NCI-H2081 (cell line): ENCODE measurements at places on chromosomes 4 and X.
A peak's percentile ranks its signal among the peaks of the same experiment; 100 is the strongest.

- no peak for DNase-seq
These were observed 6.7 kb downstream of the NLGN3 start for GRCh38 chrX:71151366-71151765.

DNA sequence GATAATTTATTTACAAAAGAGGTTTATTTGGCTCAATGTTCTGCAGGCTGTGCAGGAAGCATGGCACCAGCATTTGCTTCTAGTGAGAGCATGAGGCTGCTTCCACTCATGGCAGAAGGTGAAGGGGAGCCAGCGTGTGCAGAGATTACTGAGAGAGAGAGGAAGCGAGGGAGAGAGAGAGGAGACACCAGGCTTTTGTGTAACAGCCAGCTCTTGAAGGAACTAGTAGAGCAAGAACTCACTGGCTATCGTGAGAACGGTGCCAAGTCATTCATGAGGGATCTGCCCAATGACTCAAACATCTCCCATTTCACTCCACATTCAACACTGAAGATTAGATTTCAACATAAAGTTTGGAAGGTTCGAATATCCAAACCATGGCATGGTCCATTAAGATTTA, 12.7 kb downstream of the GUCY1A1 start:
- DNase-seq: no peak

GRCh38 chrX:149937871-149938426, 342 bp downstream of the EOLA2 start:
- DNase-seq: no peak

- no peak for DNase-seq
These were observed 929.1 kb downstream of the STIM2 start for GRCh38 chr4:27789773-27790172.

GRCh38 chrX:17030092-17030491, 83.6 kb downstream of the REPS2 start:
- DNase-seq: peak; percentile 10

GRCh38 chr4:19880206-19880605, 371.5 kb upstream of the SLIT2 start:
- no peak for DNase-seq

- peak; percentile 64 for DNase-seq
These were observed 448 bp upstream of the TBC1D8B start for GRCh38 chrX:106802063-106802387.

DNA sequence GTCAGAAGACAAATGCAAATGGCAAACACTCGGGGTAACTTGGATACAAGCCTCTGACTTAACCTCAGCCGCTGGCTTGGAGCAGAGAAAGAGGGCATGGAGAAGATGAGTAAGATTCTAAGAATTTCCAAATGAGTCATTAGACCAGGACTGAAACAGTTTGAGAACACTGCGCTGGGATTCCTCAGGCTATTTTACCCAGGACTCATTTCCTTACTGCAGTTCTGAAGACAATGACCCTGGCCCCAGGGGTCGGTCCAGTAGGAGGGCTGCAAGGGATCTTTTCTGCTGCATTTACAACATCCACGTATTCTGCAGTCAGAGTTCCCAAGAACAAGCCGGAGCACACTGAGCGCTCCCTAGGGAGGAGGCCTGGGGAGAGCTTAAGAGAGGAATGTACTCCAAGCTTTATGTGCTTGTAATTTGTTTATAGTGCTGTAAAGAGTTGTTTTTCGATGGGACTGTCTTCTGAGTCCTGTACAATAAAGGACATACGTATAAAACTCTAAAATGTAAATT, 27.3 kb upstream of the SORBS2 start:
- no peak for DNase-seq

DNA sequence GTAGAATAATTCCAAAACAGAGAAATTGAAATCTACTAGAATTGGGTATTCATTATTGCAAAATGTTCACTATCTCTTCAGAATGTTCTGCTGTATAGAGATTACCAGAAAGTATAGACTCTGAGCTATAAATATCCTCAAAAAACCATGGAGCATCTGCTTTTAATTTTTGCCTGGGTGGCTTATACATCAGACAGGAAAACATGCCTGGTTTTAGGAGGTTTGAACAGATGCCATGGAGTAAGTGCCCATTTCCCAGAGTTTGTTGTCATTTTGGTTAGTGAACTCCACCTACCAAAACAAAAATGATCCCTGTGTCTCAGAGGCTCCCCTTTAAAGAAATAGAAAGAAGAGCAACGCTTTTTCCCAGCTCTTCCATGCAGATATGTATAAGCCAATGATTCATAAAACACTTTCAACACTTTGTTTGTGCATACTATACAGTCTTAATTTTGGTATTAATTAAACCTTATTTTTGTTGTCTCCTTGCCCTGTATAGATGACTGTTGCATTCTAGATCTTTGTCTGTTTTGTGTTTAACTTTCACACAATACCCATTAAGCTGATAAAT, 68.7 kb downstream of the MEPE start:
- DNase-seq: no peak

DNA sequence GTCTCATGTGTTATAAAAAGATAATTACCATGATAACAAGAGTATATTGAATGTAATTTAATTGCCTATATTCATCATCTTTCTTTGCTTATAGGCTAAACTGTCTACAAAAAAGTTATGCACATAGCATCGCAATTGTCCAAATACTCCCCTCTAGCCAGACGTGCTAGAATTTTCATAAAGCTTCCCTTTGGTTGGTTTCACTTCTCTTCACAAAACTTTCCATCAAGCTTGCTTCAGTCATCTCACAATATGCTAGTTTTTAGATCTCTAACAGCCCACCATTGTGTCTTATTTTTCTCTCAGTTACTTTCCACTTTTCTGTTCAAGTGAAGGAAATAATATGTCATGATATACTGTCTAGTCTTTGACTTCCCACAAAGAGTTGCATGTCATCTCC, 448.3 kb upstream of the SPANXN1 start:
- no peak for DNase-seq

- DNase-seq: no peak
These were observed 82.9 kb upstream of the MED14 start for GRCh38 chrX:40818236-40818635.

- DNase-seq: no peak
These were observed 49.5 kb upstream of the ATP6AP2 start for GRCh38 chrX:40531056-40531826.

GRCh38 chrX:11867610-11868345, 109.7 kb downstream of the MSL3 start:
- DNase-seq: no peak

- DNase-seq: no peak
These were observed 176.8 kb downstream of the SCFD2 start for GRCh38 chr4:53189011-53189410.

DNA sequence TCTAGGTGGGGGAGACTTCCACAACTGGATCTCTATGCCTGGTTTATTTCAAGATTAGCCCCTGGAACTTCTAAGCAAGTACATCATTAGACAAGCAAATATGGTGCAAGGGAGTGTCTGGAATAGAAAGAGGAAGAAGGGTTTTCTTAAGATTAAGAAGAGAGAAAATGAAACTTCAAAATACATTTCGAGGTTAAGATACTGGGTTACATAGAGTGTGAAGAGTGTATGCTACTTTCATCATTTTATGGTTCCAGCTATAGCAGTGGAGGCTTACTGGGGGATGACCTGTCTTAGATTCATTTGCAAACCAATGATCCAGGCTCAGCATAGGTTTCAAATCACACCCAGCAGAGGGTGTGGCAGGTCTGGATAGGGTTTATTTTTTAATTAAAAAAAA, 144.4 kb upstream of the GATB start:
- no peak for DNase-seq

- no peak for DNase-seq
These were observed 365.0 kb downstream of the GPM6A start for GRCh38 chr4:175447016-175447415.

DNA sequence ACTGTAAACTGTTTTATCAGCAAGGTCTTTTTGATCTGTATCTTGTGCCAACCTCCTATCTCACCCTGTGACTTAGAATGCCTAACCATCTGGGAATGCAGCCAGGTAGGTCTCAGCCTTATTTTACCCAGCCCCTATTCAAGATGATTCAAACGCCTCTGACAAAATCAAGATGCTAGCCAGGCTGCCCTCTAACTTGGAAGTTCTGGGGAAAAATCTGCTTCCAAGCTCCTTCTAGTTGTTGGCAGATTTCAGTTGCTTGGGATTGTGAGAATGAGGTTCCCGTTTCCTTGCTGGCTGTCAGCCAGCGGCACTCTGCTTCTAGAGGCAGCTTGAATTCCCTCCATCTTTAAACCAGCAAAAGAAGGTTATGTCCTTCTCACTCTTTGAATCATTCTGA, 34.7 kb downstream of the LUZP4 start:
- no peak for DNase-seq

DNA sequence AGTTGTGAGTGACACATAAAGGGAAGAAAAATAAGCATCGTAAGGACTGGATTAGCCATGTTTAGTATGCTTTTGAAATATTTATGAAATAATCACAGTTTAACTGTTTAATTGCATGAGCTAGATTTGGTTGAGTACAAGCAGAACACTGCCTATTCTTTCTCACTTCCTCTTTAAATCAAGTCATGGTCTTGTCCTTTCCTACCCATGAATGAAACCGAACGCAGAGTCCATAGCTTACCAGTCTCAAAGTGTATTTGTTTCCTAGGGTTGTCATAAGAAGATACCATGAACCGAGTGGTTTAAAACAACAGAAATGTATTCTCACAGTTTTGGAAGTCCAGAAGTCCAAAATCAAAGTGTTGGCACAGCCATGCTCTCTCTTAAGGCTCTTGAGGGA, 684.0 kb upstream of the MAGEB2 start:
- no peak for DNase-seq

- no peak for DNase-seq
These were observed 3.7 kb downstream of the GPRIN3 start for GRCh38 chr4:89303814-89304388.

DNA sequence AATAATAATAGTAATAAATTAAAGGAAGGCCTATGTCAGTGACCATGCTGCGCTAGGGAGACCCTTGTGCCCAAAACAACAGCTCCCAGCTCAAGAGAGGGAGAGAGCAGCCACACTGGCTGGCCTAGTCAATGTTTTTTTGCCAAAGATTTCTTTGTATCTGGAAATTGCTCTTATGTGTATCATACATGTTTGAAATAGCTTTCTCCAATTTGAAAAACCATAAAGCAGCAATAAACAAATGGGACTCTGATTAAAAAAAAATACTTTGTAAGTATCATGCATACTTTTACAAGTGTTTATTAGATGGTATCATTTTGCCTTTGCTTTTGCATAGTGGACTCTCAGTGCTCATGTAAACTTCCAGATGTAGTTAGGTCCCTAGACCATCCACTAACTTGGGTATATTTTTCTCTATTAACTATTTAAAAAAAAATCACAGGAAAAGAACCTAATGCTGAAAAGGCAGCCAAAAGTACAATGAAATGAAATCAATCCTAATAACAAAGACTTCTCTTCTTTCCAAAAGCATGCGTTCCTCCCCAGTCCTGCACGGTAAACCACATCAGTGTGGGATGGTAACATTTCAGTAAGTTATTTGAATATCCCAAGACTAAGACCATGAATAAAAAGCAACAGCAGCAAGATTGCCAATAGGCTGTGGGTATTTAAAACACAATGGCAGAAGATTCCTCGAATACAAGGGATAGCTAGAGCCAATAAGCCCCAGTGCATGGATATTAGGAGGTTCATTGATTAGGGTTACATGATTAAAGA, 117.6 kb downstream of the PALLD start:
- DNase-seq: no peak

- DNase-seq: no peak
These were observed 105.2 kb upstream of the GATB start for GRCh38 chr4:151865744-151866591.

DNA sequence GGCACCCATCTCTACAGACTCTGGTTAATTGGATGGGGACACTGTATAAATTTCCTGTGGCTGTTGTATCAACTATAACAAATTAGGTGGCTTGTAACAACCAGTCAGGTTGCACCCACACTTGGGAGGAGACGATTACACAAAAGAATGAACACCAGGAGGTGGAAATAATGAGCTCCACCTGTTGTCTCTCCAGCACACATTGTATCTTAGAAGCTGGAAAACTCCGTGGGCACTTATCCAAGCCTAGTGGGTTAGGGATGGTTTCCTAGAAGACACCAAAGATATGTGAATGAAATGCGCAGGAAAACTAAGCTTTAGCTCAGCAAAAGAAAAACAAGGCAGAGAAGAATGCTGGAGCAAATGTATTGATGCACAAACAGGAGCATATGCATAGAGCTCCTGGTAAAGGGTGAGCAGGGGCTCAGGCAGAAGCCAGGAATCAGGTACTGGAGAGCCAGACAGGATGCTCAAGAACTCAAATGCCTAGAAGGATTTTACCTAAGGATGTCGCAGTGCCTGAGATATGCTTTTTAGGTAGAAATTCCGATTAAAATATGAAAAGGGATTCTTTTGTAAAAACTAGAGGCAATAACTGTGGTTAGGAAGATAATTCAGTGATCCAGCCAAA, 111.7 kb downstream of the GALNTL6 start:
- DNase-seq: peak; percentile 26

DNA sequence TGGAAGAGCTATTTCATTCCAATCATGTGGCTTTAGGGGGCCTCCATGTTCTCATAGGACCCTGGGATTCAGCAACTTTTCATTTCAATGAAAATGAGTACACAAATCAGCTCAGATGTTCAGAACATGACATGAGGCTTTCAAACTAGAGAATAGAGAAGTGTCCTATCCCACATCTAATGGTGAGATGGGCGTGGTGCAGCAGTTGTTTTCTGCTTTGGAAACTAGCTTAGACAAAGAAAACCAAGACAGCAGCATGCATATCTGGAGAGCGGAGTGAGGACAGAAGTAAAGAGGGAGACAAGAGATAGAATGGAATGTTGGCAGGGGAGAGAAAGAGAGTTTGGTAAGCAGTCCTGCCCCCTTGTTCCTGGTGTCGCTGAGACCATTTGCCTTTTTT, 1009.1 kb upstream of the IGFBP7 start:
- DNase-seq: no peak

DNA sequence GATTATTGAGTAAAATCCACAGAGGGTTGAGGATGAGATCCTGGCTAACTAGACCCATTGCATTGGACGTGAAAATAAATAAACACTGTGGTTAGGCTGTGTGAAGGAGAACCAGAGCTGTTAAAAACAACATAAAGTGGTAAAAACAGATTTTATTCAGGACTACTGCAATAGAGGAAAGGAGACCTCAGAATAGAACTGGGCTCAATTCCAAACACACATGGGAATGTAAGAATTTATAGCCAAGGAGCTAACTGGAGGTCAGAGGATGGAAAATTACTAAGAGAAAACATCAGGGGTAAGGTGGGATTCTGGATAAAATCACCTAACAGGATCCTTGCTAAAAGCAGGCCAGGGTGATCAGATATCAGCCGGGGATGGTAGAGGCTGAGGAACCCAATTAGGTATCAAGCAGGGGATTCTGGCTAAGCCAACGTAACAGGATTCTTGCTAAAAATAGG, 112.4 kb downstream of the RNF150 start:
- DNase-seq: no peak

DNA sequence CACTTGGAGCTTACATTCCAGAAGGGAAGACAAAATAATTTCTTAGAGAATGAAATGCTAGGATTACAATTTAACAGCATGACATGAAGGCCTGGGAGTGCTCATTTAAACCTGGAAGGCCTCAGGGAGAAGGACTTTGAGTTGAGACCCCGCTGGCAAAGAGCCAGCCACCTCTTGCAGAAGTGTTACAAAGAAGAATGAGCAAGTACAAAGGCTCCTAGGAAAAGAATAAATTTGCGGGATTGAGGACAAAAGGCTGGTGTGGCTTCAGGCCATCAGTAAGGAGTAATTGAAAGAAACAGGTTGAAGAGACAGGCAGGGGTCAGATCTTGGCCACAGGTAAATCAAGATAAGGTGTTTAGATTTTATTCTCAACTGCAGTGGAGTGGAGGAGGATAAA, 3.1 kb upstream of the ELOVL6 start:
- no peak for DNase-seq

GRCh38 chr4:38684271-38684670, 20.3 kb downstream of the KLF3 start:
- DNase-seq: no peak

GRCh38 chr4:26050212-26050643, 136.2 kb downstream of the SMIM20 start:
- DNase-seq: no peak
